ENCODE measurements at places on chromosomes 5 and 9.

DNA sequence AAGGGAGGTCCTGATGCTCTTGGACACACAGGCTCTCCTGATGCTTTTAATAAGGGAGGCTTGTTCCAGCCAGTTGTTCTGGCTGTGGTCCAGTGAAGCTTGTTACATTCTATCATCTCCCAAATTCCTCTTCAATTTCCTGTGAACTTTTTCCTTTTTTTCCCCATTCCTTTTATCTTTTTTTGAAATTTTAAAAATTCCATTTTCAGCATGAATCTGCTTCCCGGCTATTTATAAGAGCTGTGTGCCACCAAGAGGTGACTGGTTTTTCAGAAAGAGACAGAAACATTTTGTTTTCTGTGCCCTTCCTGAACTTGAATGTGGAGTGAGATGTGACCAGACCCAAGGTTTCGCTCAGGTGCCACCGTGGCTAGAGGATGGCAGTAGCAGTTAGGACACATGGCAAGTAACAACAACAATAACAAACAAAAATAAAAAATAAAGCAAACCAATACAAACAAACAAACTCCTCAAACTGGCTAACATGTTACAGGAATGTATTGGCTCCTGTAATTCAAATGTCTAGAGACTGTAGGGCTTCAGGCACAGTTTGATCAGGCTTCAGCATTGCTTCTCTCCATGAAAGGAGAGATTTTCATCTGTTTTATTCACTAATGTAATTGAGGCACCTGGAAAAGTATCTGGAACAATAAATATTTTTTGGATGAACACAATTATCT is 121.1 kb downstream of the BOD1 start:
- no peak for DNase-seq

DNA sequence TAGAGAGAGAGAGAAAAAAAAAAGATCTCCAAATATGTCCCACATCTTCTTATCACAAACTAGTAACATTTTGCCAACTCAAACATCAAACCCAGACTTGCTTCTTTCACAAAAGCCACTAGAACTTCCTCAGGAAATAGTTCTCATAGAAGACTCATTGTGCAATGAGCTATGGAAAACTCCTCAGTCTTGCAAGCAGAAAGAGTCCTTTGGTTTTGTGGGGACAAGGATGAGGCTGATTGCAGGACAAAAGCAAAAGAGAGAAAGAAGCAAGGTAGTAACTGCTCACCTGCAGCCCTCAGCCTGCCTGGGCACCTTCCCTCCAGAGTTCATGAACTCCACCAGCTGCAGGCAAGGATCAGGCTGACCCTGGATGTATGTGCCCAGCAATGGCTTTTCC is 399.0 kb downstream of the IRX1 start:
- DNase-seq = no peak

DNA sequence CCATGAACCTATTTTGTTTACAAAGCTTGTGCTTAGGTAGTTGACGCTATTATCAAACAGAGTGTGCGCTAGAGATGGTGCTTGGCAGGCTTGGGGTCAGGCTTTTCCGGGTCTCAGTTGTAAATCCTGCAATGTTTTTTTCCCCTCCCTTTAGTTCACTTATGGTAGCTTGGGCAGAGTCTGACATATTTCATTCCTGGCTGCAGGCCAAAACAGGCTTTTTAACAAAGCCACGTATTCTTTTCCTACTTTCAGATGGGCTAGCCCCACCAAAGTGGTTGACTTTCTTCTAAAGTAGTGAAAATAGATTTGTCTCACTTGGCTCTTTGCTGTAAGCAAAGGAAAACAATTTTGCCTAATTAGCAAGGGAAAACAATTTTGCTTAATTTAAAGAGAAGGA is 58.0 kb upstream of the FBN2 start:
- DNase-seq = no peak

GRCh38 chr9:108382310-108382709 is 473.5 kb downstream of the ACTL7B start:
- no peak for DNase-seq

DNA sequence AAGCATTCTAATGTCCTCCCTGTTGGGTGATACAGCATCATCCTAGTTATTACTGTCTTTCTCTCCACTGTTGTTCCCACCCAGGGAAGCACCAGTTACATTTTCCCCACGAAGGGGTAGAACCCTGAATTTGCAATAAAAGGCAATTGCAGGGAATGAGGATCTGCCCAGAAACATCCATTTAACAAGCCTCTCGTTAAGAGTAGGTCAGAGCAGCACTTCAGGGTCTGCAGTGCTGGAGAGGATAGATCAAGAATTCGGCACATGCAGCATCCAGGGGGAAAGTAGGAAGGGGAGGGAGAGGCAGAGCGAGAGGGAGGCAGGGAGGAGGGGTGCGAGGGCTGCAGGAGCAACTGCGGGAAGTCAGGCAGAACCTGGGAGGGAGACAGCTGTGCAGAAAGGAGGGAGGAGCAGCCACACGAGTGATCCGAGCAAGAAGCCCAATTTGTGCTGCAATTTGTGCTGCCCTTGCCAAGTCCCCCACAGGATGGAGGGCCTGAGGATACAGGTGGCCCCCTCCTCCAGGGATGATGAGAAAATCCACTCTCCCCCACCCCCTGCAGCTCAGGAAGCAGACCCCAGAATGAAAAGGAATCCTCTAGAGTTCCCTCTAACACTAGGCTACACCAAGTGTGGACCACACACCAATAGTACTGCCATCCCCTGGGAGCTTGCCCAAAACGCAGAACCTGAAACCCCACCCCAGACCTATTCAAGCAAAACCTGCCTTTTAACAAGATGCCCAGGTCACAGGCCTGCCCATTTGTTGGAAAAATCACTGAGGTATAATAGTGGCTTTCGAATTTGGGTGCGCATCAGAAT is 62.2 kb downstream of the EPB41L4B start:
- DNase-seq = no peak

DNA sequence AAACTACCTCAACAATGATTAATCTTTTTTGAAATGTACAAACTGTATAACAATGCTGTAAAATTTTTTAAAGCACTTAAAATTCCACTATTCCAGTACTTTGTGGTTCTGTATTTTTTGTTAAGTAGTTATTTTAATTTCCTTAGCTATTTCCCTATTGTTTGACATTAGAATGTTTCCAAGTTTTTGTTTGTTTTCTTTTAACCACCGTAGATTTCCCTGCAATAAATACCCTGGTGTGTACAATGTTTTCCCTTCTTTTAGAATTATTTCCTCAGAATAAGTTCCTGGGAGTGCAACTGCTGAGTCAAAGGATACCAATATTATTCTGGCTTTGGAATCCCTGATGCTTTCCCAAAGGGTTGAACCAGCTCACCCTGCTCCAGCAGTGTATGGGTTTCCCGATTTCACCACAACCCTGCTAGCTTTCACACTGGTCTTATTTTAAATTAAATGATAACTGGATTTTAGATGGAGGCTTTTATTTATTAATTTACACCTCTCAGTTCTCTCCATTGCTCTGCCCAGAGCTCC is 20.6 kb upstream of the ANGPTL2 start:
- no peak for DNase-seq

- peak; percentile 0 for DNase-seq
Measured at GRCh38 chr5:124839371-124839998, 93.0 kb upstream of the ZNF608 start.

DNA sequence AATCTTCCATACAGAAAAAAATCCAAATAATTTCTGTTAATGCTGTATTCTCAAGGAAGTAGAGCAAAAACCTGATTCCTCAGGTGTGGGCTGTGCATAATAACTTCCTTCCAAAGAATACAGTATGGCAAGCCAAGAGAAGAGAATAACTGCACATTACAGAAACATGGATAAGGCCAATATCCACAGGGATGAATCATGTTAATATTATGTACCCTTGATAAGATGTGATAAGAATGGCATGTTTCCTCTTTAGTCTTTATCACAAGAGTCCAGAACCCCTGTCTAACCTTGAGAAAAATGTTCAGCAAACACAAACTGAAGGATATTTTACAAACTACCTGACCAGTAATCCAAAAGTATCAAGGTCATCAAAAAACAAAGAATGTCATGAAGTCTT is 795.8 kb downstream of the SEMA5A start:
- no peak for DNase-seq

GRCh38 chr9:127347831-127348776 is 48.9 kb upstream of the SLC2A8 start:
- no peak for DNase-seq

- DNase-seq = no peak
Measured at GRCh38 chr5:20262896-20263295, 274.9 kb upstream of the CDH18 start.

- DNase-seq = peak; percentile 34
Measured at GRCh38 chr9:26856413-26857032, 36.1 kb downstream of the CAAP1 start.

DNA sequence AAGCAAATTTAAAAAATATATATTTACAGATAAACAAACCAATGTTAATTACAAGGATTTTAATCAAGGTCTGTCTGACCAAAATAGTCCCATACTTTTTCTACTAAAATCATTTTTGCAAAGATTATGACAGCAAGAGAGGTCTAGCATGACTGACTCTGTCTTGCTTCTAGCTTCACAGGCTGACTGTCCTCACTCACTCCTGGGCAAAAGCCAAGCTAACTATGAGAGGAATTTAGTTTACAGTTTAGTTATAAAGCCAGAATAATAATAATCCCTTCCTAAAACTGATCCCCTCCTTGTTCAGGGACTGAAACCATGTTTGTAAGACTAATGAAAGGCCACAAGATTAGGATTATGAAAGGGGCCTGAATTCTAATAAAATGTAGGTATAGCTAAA is 45.5 kb upstream of the HMGCS1 start:
- DNase-seq = no peak

DNA sequence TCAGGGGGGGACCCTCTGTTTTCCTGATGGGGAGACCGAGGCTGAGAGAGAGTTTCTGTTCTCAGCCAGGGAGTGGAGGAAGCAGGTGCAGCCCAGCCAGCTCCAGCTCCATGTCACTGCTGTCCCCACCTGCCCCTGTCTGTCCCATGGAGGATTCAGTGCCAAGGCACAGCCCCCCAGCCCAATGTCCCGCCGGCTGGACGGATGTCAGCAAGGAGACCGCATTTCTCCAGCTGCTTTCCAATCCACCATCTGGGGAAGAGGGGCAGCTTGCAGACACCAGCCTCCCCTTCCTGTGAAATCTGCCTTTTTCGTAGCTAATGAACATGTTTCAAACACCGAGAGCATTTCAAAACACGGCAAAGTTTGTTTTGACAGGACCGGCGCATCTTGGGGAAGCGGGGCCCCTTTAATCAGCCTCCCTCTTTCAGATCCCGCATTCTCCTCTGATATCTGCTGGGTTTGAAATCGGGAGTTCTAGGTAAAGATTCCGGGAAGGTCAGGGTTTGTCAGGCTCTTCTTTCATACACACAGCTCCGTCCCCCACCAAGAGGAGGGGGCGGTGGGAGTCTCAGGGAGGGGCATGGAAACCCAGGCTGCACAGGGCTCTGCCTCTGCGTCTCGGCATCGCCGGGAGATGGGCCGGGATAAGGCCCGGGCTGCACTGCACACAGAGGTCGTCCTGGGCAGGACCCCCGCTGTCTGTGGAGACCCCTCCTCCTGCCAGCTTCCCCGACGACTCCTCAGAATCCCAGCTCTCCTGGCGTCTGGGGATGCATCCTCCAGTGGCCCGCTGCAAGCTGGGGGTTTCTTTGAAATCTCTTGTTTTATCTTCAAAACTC is 74.8 kb downstream of the NEK6 start:
- DNase-seq = no peak

DNA sequence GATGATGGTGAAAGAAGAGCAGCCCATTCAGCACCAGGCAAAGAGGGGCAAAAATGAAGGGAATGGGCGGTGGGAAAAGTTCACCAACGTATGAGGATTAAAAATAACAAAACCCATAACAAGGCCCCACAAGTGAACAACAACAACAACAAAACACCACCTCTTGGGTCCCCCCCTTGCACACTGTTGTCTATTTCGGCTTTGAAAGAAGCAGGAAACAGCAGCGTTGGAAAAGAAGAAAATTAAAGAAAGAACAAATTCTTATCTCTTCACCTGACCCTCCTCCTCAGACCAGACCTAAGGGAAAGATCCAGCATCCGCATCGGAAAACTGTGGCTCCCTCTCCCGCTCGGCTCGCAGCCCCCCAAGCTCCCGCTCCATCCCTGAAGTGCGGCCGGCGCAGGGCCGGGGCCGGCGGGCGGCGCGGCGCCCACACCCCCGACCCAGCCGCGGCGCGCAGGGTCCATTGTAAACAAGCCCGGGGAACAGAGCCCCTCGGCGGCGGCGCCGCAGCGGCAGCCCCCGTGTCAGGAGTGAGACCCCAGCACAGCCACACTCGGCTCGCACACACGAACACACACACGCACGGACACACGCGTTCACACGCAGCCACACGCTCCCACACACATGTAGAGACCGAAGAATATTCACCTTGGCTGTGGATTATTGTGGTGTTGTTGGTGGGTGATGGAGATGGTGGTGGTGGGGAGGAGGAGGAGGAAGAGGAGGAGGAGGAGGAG is 535 bp downstream of the RFX3 start:
- DNase-seq = no peak

- DNase-seq = no peak
Measured at GRCh38 chr5:83340511-83340918, 131.0 kb upstream of the VCAN start.

- DNase-seq = peak; percentile 65
Measured at GRCh38 chr9:80061940-80062339, 490.2 kb downstream of the TLE4 start.

DNA sequence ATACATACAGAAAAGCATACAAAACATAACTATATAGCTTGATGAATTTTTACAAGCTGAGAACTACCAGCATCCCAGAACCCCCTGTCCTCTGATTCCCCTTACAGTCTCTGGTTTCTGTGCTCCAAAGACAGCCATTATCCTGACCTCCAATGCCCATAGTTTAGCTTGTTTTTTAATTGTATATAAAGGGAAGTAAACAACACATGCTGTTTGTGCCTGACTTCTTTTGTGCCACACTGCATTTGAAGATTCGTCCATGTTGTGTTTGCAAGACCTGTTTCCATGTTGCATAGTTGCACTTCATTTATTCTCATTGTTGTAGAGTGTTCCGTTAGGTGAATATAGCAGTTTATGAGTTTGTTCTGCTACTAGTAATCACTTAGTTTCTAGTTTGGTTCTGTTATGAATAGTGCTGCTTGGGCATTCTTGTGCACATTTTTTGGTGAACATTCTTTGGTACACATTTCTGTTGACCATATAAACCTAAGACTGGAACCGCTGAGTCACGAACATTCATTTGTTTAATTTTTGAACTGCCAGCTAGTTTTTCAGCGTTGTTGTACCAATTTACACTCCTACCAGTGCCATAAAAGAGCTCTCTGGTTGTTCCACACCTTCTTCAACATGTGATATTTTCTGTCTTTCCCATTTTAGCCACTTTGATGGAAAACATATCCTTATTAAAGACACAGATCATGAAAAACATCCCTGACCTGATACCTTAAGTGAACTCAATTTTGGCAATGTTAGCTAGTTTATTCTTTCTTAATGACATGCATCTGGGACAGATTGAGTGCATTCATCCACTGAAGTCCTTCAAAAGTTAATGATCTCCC is 78.1 kb upstream of the ANXA1 start:
- peak; percentile 28 for DNase-seq

DNA sequence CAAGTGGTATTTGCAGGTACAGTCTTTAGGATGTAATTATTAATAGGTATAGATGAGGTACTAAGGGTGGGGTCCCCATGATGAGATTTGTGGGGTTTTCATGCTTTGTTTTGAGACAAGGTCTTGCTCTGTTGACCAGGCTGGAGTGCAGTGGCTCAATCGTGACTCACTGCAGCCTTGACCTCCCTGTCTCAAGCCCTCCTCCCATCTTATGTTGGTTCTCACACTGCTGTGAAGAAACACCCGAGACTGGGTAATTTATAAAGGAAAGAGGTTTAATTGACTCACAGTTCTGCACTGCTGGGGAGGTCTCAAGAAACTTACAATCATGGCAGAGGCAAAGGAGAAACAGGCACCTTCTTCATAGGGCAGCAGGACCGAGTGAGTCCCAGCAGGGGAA is 217.5 kb downstream of the CDK5RAP2 start:
- DNase-seq = peak; percentile 66
